ENCODE measurements at places on chromosomes 11 and 22. TPM values are rescaled to one million over a fixed set of nuclear protein-coding genes. Genes with fewer than 3 reads are reported as not detected.

NXPE2 gene
- total RNA-seq, result not detected

DRAP1 gene
- total RNA-seq, result 209 TPM

SRSF8 gene
- 21.4 TPM for total RNA-seq

JHY gene
- 1.2 TPM for total RNA-seq

GUCY1A2 gene
- 0.05 TPM for total RNA-seq

ART1 gene
- not detected for total RNA-seq

OR6A2 gene
- 0.07 TPM for total RNA-seq

SCGB1A1 gene
- total RNA-seq, result not detected

MS4A6A gene
- total RNA-seq, result not detected

FAM180B gene
- not detected for total RNA-seq

OR52W1 gene
- not detected for total RNA-seq

SDHD gene
- total RNA-seq, result 117 TPM

NLRP14 gene
- not detected for total RNA-seq

MFRP gene
- total RNA-seq, result 0.07 TPM

SYCE3 gene
- not detected for total RNA-seq

RBMXL2 gene
- not detected for total RNA-seq

SLC22A9 gene
- not detected for total RNA-seq

RIMBP3B gene
- total RNA-seq, result not detected

FKBP2 gene
- total RNA-seq, result 69.2 TPM

OR52A1 gene
- total RNA-seq, result not detected

HTR3A gene
- total RNA-seq, result not detected

ZNF70 gene
- total RNA-seq, result 2.7 TPM

OR52H1 gene
- total RNA-seq, result not detected

SLC25A1 gene
- 106 TPM for total RNA-seq

CHEK1 gene
- total RNA-seq, result 34.8 TPM

CNGA4 gene
- total RNA-seq, result not detected

PVALB gene
- total RNA-seq, result not detected

TSSK2 gene
- not detected for total RNA-seq

ALDH3B2 gene
- not detected for total RNA-seq

SLC22A6 gene
- total RNA-seq, result not detected

HORMAD2 gene
- not detected for total RNA-seq

TIMM10 gene
- total RNA-seq, result 93.9 TPM

HBG1 gene
- not detected for total RNA-seq

EPS8L2 gene
- total RNA-seq, result 6.7 TPM

SCGB2A2 gene
- total RNA-seq, result not detected

SF3B2 gene
- total RNA-seq, result 130 TPM

SMIM35 gene
- not detected for total RNA-seq

POLR3H gene
- 14.8 TPM for total RNA-seq

TRIM49C gene
- total RNA-seq, result not detected

CCDC87 gene
- total RNA-seq, result not detected

ELF5 gene
- total RNA-seq, result not detected

EXPH5 gene
- total RNA-seq, result under 0.01 TPM

KLHL35 gene
- 0.27 TPM for total RNA-seq

OSBP2 gene
- total RNA-seq, result 2.3 TPM

LZTR1 gene
- total RNA-seq, result 32.6 TPM

DBX1 gene
- not detected for total RNA-seq

GLB1L3 gene
- not detected for total RNA-seq

PLA2G3 gene
- not detected for total RNA-seq

C1QTNF4 gene
- not detected for total RNA-seq

PGA5 gene
- not detected for total RNA-seq

C22orf15 gene
- total RNA-seq, result not detected

SCUBE2 gene
- 0.33 TPM for total RNA-seq

PRMT3 gene
- 13.9 TPM for total RNA-seq

ATG13 gene
- 82.8 TPM for total RNA-seq

SNRPD3 gene
- total RNA-seq, result 150 TPM

EMID1 gene
- 1.9 TPM for total RNA-seq

KCNJ5 gene
- total RNA-seq, result not detected

RAB38 gene
- 12.3 TPM for total RNA-seq

Data from mammary microvascular endothelial cell (primary cell).